ENCODE measurements at places on chromosomes 4 and X.

DNA sequence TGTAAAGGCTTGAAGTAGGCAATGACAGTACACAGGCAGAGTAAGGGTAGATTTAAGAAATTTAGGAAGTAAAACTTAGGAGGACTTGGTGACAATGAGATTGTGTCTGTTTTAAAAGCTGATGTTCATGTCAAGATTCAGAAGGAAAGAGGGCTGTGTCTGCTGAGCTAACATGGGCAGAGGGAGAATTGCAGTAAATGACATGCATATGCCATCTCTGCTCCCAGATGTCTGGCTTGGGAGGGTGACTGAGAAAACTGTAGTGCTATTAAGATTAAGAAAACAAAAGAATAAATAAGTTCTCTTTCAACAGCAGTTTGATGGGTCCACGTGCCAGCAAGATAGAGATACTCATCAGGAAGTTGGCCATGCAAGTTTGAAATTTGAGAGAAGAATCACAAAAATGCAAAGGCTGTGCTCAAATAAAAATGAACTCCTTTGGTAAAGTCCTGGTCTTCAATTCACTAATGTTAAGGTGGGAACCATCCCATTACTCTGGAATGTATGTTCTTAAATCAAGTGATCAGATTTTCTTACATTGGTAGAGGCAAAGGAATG, 7.2 kb downstream of the NFXL1 start:
- DNase-seq, result no peak

- DNase-seq, result no peak
Observed at GRCh38 chr4:88107406-88108107, 50.9 kb downstream of the ABCG2 start.

- no peak for DNase-seq
Observed at GRCh38 chr4:112361181-112361791, 64.1 kb downstream of the ALPK1 start.

DNA sequence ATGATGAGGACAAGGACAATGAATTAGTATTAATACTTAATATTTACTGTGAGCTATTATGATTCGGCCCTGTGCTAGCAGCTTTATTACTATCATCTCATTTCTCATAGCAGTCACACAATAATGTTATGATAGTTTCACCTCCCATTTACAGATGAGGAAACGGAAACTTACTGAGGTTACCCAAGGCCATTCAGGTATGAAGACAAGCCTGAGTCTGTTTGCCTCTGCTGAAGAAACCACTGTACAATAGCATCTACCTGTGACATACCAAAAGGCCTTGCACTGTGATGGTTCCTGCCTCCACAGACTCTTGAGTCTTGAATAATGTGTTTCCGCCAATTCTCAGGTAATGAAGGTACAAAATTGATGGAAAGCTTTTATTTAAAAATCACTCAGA, 248.5 kb downstream of the NPFFR2 start:
- no peak for DNase-seq

DNA sequence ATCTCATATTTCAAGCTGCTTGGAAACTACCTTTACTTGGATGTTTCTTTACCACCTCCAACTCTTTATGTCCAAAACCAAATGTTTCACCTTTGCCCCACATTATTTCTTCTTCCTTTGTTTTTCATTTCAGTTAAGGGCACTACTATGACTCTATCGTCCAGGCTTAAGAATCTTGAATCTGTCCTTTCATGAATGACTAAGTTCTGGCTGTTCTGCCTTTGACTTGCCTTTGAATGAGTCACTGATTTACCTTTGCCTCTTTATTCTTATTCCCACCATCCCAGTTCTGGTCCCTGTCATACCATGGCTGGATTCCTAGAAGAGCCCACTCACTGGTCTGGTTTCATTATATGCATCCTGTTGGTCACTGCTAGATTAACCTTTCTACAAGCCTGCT, 30.6 kb upstream of the PLAC1 start:
- DNase-seq, result no peak

GRCh38 chr4:61086357-61086756, 113.8 kb upstream of the ADGRL3 start:
- no peak for DNase-seq

GRCh38 chr4:168586926-168587325, 90.1 kb downstream of the PALLD start:
- DNase-seq, result no peak

- no peak for DNase-seq
Observed at GRCh38 chr4:91990726-91991125, 313.0 kb upstream of the GRID2 start.

GRCh38 chr4:57410331-57411052, 300.3 kb upstream of the IGFBP7 start:
- no peak for DNase-seq
